AG08396 (cell line): ENCODE measurements at places on chromosomes 5 and 9.

DNA sequence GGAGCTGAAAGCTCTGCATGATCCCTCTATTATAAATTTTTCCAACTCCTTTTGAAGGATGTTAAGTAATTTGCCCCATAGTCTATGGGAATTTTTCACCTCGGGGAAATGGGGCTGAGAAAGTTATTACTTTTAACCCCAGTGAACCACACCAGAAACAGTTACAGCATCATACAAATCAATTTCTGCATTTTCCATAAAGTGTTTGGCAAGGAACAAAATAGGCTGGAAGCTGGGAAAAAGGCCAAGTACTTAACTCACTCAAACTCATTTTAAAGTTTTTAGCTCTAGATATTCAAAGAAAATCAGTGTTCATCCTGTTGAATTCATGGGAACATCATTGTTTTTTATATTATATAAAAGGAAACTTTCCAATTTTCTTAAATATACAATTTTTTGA is 160.9 kb downstream of the SH3GL2 start:
- no peak for DNase-seq

DNA sequence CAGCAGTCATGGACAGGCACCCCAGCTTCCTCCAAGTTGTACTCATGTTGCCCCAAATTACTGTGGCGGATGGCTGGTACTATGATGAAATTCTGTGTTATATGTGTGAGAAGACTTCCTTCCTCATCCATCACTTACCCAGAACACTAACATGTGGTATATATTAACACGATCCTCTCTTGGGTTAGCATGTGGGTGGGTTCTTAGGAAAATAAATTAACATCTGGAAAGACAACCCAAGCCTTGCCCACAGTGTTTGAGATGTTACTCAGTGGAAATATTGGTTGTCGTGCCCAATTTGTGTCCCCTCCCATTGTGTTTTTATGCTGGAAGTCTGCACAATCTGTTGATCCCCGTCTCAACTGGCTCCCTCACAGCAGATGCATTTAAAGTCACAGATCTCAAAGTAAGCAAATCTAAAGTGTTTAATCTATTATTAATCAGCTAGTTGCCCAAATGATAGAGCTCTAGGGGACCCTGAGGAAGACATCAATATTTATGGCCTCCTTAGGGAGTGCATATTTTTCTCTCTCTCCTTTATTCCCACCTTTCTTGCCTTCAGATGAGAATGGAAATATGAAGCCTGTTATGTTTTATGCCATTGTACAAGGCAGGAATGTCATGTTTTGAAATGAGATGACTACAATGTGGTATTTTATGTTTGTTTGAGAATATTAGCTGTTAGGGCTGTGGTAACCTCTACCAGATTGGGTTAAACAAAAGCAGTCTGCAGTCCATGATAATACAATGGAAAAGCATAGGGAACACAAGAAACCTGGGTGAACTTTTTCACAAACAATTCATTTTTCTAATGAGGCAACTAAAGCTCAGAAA is 93.9 kb downstream of the GRIA1 start:
- DNase-seq, result no peak

- DNase-seq, result no peak
Observed at GRCh38 chr9:115254287-115255180, 136.6 kb upstream of the TNC start.

- no peak for DNase-seq
Observed at GRCh38 chr5:73944581-73944980, 318.6 kb downstream of the ARHGEF28 start.

GRCh38 chr5:108867656-108868055 is 120.0 kb downstream of the FER start:
- DNase-seq, result no peak
